ENCODE measurements at places on chromosomes 5 and 9. TPM values are rescaled to one million over a fixed set of nuclear protein-coding genes. Genes with fewer than 3 reads are reported as not detected.
A peak's percentile ranks its signal among the peaks of the same experiment; 100 is the strongest.

The ENC1 gene
- 14.6 TPM for total RNA-seq

The FAM240B gene
- not detected for total RNA-seq

The CTXN3 gene
- total RNA-seq = not detected

GRCh38 chr9:127562841-127563401 lies 49.2 kb upstream of the STXBP1 start:
- H3K4me1 ChIP-seq = no peaks in the 10 kb centered on the region
- DNase-seq = no peak
- no peak overlapping the region for H3K4me3 ChIP-seq

DNA sequence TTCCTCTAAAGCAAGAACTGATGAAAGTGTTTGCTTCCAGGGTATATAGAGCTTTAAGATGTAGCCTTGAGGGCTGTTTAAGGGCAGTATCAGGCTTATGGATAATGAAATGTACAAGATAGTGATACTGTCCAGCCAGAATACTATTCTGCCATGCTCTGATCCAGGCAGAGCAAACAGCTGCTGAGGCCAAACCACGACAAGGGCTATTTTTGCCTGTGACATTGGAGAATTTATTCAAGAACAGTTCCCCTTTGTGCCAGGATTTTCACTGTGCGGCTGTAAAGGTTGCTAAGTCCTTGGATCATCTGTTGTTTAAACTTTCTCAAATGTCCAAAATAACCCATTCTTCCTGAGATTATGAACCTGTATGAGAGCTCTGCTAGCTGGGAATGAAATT lies 70.4 kb downstream of the OTP start:
- DNase-seq = no peak
- no peak overlapping the region for H3K27ac ChIP-seq
- no peaks in the 10 kb centered on the region for H3K4me1 ChIP-seq
- H3K27me3 ChIP-seq = no peaks in the 10 kb centered on the region
- H3K4me3 ChIP-seq = no peak overlapping the region
- H3K36me3 ChIP-seq = no peaks in the 10 kb centered on the region

GRCh38 chr5:102114525-102115069 lies 181.5 kb downstream of the SLCO4C1 start:
- no peak for DNase-seq
- no peak overlapping the region for H3K4me3 ChIP-seq
- no peaks in the 10 kb centered on the region for H3K36me3 ChIP-seq
- no peak overlapping the region for H3K27ac ChIP-seq

DNA sequence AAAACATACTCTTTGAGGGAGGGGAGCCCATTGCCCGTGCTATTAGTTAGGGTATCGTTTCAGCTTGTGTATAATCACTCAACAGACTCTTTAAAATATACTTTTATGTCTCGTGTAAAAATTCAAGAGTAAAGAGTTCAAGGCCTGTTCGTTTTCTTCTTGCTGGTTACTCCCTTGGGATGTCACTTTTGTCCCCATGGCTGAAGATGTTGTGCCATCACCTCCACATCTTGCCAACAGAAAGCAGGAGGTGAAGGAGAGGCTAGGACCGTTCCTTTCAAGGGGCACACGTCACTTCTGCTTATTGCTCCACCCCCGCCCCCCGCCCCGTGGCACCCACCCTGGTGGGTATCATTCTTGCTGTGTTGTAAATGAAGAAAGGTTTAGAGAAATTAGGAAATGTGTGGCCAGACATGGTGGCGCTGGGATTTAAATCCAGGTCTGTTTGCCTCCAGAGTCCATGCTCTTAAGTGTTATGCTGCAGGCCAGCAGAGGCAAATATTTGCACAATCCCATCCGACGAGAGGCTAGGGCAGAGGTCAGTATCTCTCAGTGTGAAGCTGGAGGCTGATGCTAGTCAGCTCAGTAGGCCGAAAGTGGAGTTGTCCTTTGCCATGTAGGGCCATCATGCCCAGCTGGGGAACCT lies 3.0 kb downstream of the MLANA start:
- H3K36me3 ChIP-seq = peaks cover 3% of the 10 kb centered on the region
- no peak overlapping the region for H3K27ac ChIP-seq
- H3K4me1 ChIP-seq = no peaks in the 10 kb centered on the region

GRCh38 chr9:101162231-101162630 lies 133.7 kb downstream of the PLPPR1 start:
- no peak overlapping the region for H3K27ac ChIP-seq
- no peaks in the 10 kb centered on the region for H3K36me3 ChIP-seq
- no peak overlapping the region for H3K4me3 ChIP-seq
- H3K4me1 ChIP-seq = no peaks in the 10 kb centered on the region
- DNase-seq = no peak

DNA sequence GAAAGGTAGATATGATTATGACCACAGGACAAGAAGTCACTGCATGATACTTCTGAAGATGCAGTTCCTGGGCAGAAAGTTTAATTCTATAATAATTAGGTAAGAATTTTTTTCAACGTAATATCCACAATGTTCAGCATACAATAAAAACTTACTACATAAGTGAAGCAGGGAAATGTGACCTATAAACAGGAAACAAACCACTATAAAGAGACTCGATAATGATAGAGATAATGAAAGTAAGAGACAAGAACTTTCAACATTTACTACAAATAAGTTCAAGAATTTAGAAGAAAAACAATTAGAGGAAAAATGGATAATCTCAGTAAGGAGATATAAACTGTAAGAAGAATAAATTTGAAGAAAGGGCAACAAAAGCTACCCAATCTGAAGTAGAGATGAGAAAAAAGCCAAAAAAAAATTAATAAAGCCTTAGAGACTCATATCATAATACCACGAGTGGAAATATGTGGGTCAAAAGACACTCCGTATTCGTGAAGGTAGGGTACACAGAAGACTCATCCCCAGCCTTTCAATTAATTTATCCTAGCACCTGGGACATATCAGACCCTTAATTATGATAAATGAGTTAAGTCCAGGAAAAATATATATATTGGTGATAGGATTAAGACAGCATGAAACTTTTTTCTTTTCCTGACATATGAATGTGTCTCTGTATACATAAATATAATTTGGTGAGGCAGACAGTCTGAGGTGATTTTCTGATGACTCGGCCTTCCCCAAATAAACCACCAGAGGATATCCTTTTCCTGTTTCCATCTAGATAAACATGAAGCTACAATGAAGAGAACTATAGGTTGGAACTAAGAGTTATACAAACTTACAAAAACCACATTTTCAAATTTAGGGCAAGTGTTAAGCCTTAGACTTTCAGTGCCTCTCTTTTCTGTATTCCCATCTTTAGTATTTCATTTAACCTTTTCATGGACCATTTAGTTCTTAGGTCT lies 120.4 kb downstream of the RAPGEF6 start:
- peak overlapping the region; percentile 69 for H3K27ac ChIP-seq
- peaks cover 9% of the 10 kb centered on the region for H3K36me3 ChIP-seq
- H3K27me3 ChIP-seq = no peaks in the 10 kb centered on the region
- H3K4me3 ChIP-seq = no peak overlapping the region

GRCh38 chr5:139662617-139663016 lies 14.5 kb downstream of the CXXC5 start:
- H3K27me3 ChIP-seq = no peaks in the 10 kb centered on the region
- H3K4me3 ChIP-seq = no peak overlapping the region
- H3K4me1 ChIP-seq = peaks cover 98% of the 10 kb centered on the region
- H3K27ac ChIP-seq = peak overlapping the region; percentile 90
- H3K36me3 ChIP-seq = peaks cover 45% of the 10 kb centered on the region

DNA sequence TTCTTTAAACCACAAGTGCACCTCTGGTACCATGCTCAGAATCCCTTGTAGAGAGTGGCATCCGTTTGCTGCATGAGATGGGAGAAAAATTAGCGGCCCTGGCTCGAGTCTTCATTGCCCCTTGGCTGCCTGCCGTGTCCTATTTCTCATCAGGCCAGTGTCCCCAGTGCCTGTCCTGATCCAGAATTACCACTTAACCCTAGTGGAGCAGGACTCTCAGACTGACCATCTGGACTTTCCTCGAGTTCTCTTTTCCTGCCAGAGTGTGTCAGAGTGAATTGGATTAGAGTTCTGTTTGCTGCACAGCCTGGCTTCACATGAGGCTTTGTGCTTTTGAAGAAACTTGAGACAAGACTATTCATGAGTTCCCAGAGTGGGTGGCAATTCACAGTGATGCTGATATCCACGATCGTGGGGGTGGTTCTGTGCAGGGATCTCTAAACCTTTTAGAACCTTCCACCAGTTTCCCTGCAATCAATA lies 92.6 kb downstream of the C9orf152 start:
- H3K36me3 ChIP-seq = peaks cover 29% of the 10 kb centered on the region
- no peak overlapping the region for H3K4me3 ChIP-seq
- DNase-seq = no peak
- H3K27me3 ChIP-seq = no peaks in the 10 kb centered on the region
- peaks cover 74% of the 10 kb centered on the region for H3K4me1 ChIP-seq

GRCh38 chr5:77640589-77641396 lies 2.3 kb upstream of the OTP start:
- H3K27me3 ChIP-seq = peaks cover 93% of the 10 kb centered on the region
- H3K4me1 ChIP-seq = peaks cover 44% of the 10 kb centered on the region
- H3K27ac ChIP-seq = no peak overlapping the region
- H3K36me3 ChIP-seq = no peaks in the 10 kb centered on the region

- no peaks in the 10 kb centered on the region for H3K27me3 ChIP-seq
- H3K4me3 ChIP-seq = no peak overlapping the region
- no peak for DNase-seq
- no peaks in the 10 kb centered on the region for H3K4me1 ChIP-seq
- H3K27ac ChIP-seq = no peak overlapping the region
Observed at GRCh38 chr5:31273161-31273560, 79.7 kb downstream of the CDH6 start.

- no peaks in the 10 kb centered on the region for H3K27me3 ChIP-seq
- no peak overlapping the region for H3K4me3 ChIP-seq
- DNase-seq = no peak
- H3K27ac ChIP-seq = no peak overlapping the region
- H3K36me3 ChIP-seq = no peaks in the 10 kb centered on the region
Observed at GRCh38 chr9:135447126-135447525, 32.5 kb upstream of the PPP1R26 start.

DNA sequence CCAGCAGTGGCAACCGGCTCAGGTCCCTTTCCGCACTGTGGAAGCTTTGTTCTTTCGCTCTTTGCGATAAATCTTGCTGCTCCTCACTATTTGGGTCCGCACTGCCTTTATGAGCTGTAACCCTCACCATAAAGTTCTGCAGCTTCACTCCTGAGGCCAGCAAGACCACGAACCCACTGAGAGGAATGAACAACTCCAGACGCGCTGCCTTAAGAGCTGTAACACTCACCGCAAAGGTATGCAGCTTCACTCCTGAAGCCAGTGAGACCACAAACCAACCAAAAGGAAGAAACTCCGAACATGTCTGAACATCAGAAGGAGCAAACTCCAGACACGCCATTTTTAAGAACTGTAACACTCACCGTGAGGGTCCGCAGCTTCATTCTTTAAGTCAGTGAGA lies 103.5 kb downstream of the GLIS3 start:
- no peak overlapping the region for H3K27ac ChIP-seq
- no peaks in the 10 kb centered on the region for H3K36me3 ChIP-seq

DNA sequence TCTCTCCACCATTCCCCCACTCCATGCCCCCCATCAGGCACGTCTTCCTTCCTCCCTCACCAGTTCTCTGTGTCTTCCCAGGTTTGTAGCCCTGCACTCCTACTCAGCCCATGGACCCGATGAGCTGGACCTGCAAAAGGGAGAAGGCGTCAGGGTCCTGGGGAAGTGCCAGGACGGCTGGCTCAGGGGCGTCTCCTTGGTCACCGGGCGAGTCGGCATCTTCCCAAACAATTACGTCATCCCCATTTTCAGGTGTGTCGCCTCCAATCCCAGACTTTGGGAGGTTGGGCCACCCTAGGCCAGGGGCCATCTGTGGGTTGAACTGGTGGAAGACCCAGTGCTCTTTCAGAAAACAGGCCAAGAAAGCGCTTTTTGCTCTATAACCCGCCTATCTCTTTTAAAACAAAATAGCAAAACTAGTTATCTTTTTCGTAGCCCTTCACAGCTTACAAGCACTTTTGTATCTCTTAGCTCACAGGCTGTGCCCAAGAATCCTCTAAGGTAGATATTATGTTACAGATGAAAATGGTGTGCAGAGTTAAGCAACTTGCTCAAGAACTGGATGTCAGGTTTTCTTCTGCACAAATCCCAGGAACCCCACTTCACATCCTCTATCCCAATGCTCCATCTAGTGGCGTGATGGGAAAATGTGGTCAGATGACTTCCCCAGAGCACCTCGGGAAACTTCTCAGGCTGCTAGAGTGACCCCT lies 56.2 kb downstream of the PLAC8L1 start:
- no peaks in the 10 kb centered on the region for H3K4me1 ChIP-seq
- H3K4me3 ChIP-seq = no peak overlapping the region
- no peaks in the 10 kb centered on the region for H3K27me3 ChIP-seq
- no peak overlapping the region for H3K27ac ChIP-seq
- no peak for DNase-seq

GRCh38 chr9:119283078-119283794 lies 86.0 kb downstream of the BRINP1 start:
- no peak overlapping the region for H3K4me3 ChIP-seq
- H3K4me1 ChIP-seq = no peaks in the 10 kb centered on the region
- H3K36me3 ChIP-seq = no peaks in the 10 kb centered on the region

- no peaks in the 10 kb centered on the region for H3K4me1 ChIP-seq
- no peaks in the 10 kb centered on the region for H3K36me3 ChIP-seq
- H3K27me3 ChIP-seq = no peaks in the 10 kb centered on the region
- H3K4me3 ChIP-seq = no peak overlapping the region
- DNase-seq = no peak
Observed at GRCh38 chr9:13975611-13976290, 338.2 kb downstream of the NFIB start.

DNA sequence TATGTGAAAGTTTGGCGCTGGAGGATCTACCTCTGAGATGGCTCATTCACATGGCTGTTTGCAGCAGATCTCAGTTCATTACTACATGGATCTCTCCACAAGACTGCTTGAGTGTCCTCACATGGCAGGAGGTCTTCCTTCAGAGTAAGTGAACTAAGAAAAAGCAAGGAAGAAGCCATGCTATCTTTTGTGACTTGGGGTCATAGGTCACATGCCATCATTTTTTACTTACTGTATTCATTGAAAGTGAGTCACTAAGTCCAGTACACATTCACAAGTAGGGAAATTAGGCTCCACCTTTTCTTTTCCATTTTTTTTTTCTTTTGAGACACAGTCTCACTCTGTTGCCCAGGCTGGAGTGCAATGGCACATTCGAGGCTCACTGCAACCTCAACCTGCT lies 8.7 kb upstream of the CDKN2AIPNL start:
- H3K27me3 ChIP-seq = no peaks in the 10 kb centered on the region
- H3K36me3 ChIP-seq = no peaks in the 10 kb centered on the region
- no peak for DNase-seq
- no peak overlapping the region for H3K4me3 ChIP-seq

- no peak for DNase-seq
- no peak overlapping the region for H3K27ac ChIP-seq
- H3K4me3 ChIP-seq = no peak overlapping the region
- H3K27me3 ChIP-seq = no peaks in the 10 kb centered on the region
- H3K4me1 ChIP-seq = no peaks in the 10 kb centered on the region
Observed at GRCh38 chr5:145101246-145101645, 733.9 kb downstream of the PRELID2 start.

GRCh38 chr5:93281980-93282772 lies 298.8 kb downstream of the NR2F1-AS1 start:
- no peaks in the 10 kb centered on the region for H3K4me1 ChIP-seq
- no peaks in the 10 kb centered on the region for H3K27me3 ChIP-seq
- no peak overlapping the region for H3K4me3 ChIP-seq
- no peak for DNase-seq
- no peak overlapping the region for H3K27ac ChIP-seq
- no peaks in the 10 kb centered on the region for H3K36me3 ChIP-seq
